ENCODE measurements at places on chromosomes 5 and 9. TPM values are rescaled to one million over a fixed set of nuclear protein-coding genes. Genes with fewer than 3 reads are reported as not detected.

The PCDHGB6 gene
- total RNA-seq, result 6.0 TPM

The ADRA1B gene
- not detected for total RNA-seq

The ZFP2 gene
- 0.37 TPM for total RNA-seq

The SYNPO gene
- total RNA-seq, result 1.7 TPM

The C9 gene
- total RNA-seq, result not detected

The AK8 gene
- 0.44 TPM for total RNA-seq

The ATOSB gene
- total RNA-seq, result 6.1 TPM

The NR2F1 gene
- total RNA-seq, result not detected

The IL7R gene
- total RNA-seq, result not detected

The RNF130 gene
- total RNA-seq, result 76.4 TPM

The SLCO4C1 gene
- 4.8 TPM for total RNA-seq

The PIK3R1 gene
- 10.6 TPM for total RNA-seq

The SLC36A1 gene
- 14.1 TPM for total RNA-seq

The BSPRY gene
- total RNA-seq, result 5.1 TPM

The WNK2 gene
- total RNA-seq, result 69.4 TPM

The TRIM32 gene
- total RNA-seq, result 15.5 TPM

The GRAMD2B gene
- 7.6 TPM for total RNA-seq

The FCN2 gene
- total RNA-seq, result not detected

The CDX1 gene
- total RNA-seq, result 0.22 TPM

The RASGEF1C gene
- total RNA-seq, result 0.90 TPM

The KIF20A gene
- 65.2 TPM for total RNA-seq

The SPATA31A3 gene
- total RNA-seq, result 0.35 TPM

The SHC3 gene
- 1.3 TPM for total RNA-seq

The C1QTNF2 gene
- total RNA-seq, result 0.53 TPM

The KIF4B gene
- total RNA-seq, result 0.07 TPM

The F12 gene
- total RNA-seq, result 3.5 TPM

The CNTLN gene
- 13.7 TPM for total RNA-seq

The PCDHGA6 gene
- total RNA-seq, result 1.5 TPM

The IFNA5 gene
- not detected for total RNA-seq

The LCN9 gene
- total RNA-seq, result 0.72 TPM

The IFNB1 gene
- not detected for total RNA-seq

The SEMA6A gene
- total RNA-seq, result 335 TPM

The MARCOL gene
- not detected for total RNA-seq

The PCDHB4 gene
- 1.6 TPM for total RNA-seq

The BARHL1 gene
- not detected for total RNA-seq

The HAUS6 gene
- total RNA-seq, result 41.2 TPM

The LOX gene
- 0.79 TPM for total RNA-seq

The RXRA gene
- total RNA-seq, result 30.1 TPM

The EIF4E1B gene
- 1.3 TPM for total RNA-seq

The NUP155 gene
- total RNA-seq, result 82.4 TPM

The NOTCH1 gene
- 71.6 TPM for total RNA-seq

The HAVCR2 gene
- not detected for total RNA-seq

The OR5C1 gene
- total RNA-seq, result not detected

The TMEFF1 gene
- 64.7 TPM for total RNA-seq

The LECT2 gene
- total RNA-seq, result not detected

The IL33 gene
- not detected for total RNA-seq

The TEK gene
- 1.8 TPM for total RNA-seq

The PLPP1 gene
- 80.7 TPM for total RNA-seq

The GABRP gene
- total RNA-seq, result 1.5 TPM

The PCDHGC5 gene
- 0.66 TPM for total RNA-seq
